ENCODE measurements at places on chromosomes 11 and 22.

DNA sequence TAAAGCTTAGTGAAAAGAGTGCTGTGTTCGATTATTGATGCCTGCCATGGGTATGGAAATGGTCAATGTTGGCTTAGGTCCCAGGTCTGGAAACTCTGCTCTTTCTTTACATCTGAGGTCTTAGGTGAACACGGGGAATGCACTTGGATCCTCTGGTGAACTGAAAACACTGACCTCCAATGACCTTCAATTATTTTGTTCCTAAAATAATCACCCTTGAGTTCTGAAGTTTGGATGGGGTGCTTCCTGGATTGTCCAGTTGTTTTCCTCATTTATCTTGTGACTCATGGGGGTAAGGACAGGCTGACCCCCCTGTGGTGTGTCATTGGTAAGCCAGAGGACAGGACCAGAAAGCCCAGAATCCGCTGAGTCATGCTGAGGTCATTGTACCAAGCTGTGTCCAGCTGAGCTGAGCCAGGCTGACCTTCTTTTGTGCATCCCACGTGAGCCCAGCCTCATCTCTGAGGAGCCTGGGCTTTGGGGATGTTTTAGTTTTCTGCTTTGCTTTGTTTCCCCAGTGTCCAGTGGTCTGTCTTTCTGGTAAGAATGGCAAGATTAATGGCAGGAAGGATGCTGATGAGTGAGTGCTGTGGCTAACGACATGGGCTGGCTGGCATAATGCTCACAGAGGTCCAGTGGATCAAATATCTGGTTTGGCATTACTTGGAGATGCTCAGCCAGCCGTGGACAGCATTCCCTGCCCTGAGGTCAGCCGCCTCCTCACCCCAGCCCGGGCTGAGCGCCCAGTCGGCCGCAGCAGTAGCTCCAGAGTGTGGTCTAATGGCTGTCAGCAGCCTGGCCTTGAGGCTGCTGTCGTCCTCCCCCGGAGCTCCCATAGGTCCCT lies 35.6 kb downstream of the AMPD3 start:
- DNase-seq = no peak

DNA sequence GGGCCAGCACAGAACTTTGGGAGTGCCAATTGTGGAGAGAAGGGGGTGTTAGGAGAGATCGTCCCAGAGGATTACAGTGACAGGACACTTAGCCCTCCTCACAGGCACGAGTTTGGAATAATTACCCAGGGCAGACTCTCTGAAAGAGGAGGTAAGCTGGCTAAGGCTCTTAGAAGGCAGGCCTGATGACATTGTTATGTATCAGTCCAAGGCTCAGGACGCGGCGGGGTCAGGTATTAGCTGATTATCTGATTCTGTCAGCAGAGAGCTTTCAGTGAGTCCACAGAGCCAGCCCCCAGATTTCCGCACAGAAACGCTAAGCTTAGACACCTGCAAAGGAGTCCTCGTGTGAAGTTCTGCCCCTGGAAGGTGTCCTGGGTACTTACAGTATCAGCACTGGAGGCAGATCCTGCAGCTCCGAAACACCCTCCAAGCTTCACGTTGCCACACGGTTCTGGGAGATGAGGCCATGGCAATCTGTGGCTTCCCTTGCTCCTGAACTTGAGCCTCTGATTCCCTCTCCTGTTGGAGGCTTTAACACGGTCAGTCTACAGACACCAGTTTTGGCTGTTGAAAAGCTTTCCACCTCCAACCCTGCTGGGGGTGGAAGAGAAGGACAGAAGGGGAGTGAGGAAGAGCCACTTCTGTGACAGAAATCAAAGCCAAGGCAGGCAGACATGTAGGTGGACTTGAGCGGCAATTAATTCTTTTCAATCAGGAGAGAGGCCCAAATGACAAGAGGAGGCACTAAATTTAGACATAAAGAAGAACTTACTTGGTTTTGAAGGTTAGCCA lies 123.6 kb upstream of the CADM1 start:
- no peak for DNase-seq

- DNase-seq = no peak
Observed at GRCh38 chr11:124779568-124779967, 17.5 kb upstream of the ESAM start.

DNA sequence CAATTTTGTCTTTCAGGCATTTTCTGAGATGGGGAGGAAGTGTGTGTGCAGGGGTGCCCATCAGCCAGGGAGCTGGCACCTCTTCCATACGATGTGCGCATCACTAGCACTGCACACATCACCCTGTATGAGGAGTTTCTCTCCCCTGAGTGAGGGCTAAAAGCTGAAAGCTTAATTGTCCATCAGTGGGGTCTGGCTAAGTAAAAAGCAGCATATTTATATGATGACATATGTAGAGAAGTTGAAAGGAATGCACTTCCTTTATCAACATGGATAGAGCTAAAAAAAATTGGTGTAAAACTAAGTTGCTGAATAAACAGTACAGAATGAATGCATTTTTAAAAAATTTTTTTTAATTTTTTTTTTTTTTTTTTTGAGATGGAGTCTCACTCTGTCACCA lies 4.0 kb downstream of the VSTM5 start:
- no peak for DNase-seq

DNA sequence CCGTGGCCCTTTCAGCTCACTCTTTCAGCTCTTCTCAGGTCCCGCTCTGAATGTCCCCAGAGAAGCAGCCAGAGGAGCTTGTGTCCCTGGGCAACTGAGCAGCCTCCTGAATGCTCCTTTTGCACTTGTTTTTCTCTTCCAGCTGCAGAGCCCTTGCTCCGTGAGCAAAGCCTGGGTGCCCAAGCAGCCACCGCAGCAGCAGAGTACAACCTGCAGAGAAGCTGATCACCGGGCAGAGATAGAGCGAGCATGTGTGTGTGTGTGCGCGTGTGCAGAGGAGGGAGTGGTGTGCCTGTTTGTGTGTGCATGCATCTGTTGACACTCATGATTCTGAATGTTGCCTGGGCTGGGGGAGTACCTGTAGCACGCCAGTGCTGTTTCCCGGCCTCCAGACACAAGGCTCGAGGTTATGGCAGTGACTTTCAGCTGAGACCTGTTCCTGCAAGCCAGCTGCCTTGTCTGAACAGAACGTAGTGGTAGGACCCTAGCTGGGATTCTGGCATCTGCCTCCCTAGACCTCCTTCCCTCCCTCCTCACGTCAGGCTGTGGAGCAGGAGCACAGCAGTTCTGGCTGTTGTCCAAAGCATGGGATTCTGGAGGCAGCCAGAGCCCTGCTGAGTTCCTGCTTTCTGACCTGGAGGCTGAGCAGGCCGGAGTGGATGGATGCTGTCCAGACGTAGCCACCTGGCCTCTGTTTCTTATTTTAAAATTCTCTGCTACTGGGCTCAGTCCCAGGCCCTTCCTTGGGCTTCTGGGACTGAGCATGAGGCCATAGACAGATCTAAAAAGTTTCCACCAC lies 4.5 kb upstream of the MAPK8IP1 start:
- DNase-seq = no peak

GRCh38 chr22:32475468-32476010 lies 928 bp downstream of the FBXO7 start:
- no peak for DNase-seq

GRCh38 chr11:20310137-20310536 lies 53.4 kb upstream of the HTATIP2 start:
- no peak for DNase-seq

GRCh38 chr11:32831221-32831620 lies 1.5 kb downstream of the PRRG4 start:
- DNase-seq = no peak

GRCh38 chr22:29311464-29312217 lies 3.9 kb downstream of the RASL10A start:
- DNase-seq = no peak

DNA sequence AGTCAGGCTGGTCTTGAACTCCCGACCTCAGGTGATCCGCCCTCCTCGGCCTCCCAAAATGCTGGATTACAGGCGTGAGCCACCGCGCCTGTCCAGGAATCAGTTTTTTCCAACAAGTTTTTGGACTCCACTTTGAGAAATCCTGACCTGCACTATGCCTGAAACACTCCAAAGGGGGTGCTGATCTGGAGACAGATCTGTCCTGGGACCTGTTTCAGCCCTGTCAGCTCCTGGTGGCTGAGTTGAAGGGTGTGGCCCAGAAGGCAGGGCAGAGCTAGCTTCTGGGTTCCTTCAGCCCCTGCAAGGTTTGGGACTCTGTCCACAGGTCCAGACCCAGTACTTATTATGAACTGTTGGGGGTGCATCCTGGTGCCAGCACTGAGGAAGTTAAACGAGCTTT lies 1.2 kb downstream of the DNAJC4 start:
- DNase-seq = no peak

DNA sequence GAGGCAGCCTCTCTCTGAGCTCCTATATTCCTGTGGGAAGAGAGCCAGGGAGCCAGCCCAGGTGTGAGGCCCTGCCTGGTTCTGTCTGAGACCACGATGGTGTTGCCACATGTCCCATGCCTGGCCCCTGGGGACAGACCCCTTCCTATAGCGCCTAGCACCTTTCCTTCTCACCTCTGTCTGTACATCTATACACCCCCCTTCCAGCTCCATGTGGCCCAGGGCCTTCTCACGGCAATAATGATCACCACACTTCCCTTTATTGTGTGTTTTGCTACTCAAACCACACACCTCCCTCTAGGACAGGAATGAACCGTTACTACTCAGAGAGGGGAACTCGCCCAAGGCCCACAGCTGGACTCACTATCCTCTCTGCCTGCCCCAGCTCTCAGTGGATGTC lies 12.8 kb downstream of the CD82 start:
- no peak for DNase-seq

DNA sequence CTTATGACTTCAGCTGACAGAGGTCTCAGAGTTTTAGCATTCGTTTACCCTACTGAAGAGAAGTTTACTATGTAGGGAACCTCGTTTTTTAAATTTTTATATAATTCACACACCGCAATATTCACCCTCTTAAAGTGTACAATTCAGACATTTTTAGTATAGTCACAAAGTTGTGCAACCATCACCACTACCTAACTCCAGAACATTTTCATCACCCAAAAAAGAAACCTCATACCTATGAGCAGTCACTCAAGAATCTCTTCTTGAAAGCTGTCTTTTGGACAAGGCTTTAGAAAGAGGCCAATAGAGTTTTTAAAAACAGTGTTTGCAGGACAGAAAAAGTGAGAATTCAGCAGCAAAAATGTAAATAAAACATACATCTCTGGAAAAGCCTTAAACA lies 39.5 kb upstream of the CLNS1A start:
- no peak for DNase-seq

GRCh38 chr11:57804466-57804865 lies 42.9 kb downstream of the CTNND1 start:
- DNase-seq = no peak

- no peak for DNase-seq
Observed at GRCh38 chr22:49694462-49695260, 133.0 kb downstream of the BRD1 start.

- DNase-seq = no peak
Observed at GRCh38 chr11:20912065-20912821, 242.9 kb downstream of the NELL1 start.

DNA sequence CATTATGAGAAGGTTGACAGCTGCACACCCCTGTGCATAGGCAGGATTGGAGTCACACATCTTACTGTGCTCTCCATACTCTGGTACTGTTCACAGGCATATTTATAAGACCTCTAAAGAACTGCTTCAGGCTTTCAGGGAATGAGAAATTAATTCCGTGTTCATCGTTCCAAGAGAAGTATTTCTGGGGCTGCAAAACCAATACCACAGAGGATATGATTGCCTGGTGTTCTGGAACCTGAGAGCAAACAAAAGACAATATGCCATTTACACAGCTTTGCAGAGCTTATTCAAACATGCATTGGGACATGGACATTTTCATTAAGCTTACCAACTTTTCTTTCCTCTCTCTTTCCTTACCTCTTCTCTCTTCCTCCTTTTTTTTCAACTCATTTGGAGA lies 388.7 kb downstream of the NTM start:
- DNase-seq = no peak

DNA sequence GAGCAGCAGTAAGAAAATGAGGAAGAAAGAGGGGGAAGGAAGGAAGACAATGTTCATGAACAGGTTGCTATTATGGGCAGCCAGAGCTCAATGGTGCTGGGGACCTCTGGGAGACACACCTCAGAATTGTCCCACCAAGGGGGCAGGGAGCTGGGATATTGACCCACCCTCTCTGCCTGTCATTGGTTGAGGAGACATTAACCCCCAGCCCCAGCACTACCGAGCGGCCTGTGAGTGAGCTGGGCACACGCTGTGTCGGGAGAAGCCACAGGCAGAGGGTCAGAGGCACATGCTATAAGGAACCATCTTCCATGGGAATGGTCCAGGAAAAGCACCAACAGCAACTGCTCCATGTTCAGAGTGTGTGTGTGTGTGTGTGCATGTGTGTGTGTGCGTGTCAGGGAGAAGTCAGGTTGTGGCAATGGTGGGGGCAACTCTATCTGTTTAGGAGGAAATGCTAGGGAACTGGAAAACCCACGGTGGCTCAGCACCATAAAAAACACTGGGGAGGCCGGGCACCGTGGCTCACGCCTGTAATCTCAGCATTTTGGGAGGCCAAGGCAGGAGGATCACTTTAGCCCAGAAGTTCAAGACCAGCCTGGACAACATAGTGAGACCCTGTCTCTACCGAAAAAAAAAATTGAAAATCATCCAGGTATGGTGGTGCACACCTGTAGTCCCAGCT lies 49.2 kb downstream of the CD6 start:
- no peak for DNase-seq

DNA sequence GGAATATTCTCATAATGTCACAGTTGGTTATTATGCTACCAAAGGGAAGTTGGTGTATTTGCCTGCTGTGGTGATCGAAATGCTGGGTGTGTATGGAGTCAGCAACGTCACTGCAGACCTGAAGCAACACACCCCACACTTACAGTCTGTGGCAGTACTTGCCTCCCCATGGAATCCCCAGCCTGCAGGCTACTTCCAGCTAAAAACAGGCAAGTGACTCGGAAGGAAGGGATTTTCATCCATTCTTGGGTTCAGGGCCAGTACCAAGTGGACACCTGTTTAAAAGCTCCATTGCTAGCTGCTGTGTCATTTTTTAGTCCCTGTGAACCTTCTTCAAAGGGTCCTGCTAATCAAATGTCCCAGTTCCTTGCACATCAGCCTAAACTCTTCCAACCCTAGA lies 149.6 kb downstream of the C11orf91 start:
- no peak for DNase-seq

GRCh38 chr11:106925245-106925644 lies 93.0 kb downstream of the GUCY1A2 start:
- DNase-seq = no peak

GRCh38 chr11:125407046-125407445 lies 89.0 kb downstream of the FEZ1 start:
- no peak for DNase-seq

- DNase-seq = no peak
Observed at GRCh38 chr22:36824655-36825054, 7.8 kb upstream of the PVALB start.

- DNase-seq = no peak
Observed at GRCh38 chr22:32811788-32812545, 10.5 kb downstream of the TIMP3 start.
